Activated naive CD8-positive, alpha-beta T cell treated with anti-CD3 and anti-CD28 coated beads, Interleukin-2, amount 50 U/mL, for 24 hours (primary cell): ENCODE measurements at places on chromosomes 5 and 9.

GRCh38 chr5:43039471-43040286 lies 440 bp downstream of the ANXA2R start:
- peak; percentile 69 for DNase-seq

GRCh38 chr5:85538362-85538761 lies 1079.4 kb upstream of the COX7C start:
- DNase-seq: no peak

DNA sequence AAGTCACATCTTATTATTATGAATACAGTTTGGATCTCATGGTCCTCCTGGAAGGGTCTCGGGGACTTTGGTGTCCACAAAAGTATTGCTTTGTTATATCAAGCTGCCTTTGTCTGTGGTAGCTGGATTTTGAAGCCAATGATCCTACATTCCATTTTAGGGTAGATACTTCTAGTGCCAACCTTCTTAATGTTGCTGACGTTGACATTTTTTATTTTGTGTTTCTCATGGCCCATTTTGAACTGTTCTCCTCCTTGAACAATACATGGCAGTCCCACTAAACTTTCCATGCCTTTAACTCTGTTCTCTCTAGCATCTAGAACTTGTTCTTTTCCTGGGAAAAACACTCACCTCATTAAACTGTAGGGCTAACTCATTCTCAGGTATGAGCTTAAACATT lies 425.8 kb downstream of the KCTD16 start:
- no peak for DNase-seq

- no peak for DNase-seq
These were observed 930.3 kb upstream of the C9orf72 start for GRCh38 chr9:28503573-28503972.

DNA sequence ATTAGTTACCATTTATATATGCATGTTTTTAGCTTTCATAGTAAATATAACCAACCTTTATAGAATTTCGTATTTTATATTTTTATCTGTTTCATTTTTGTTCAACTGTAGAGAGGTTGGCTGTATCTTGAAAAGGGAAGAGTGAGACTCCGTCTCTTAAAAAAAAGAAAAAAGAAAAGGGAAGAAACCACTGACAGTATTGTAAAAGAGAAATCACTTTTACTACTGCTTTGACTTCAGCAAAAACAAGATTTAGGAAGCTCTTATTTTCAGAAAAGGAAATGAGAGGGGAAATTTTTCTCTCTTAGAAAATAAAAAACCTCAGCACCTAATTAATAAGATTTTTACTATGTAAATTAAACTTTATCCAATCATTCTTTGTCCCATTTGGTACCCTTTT lies 14.4 kb downstream of the POLK start:
- no peak for DNase-seq

DNA sequence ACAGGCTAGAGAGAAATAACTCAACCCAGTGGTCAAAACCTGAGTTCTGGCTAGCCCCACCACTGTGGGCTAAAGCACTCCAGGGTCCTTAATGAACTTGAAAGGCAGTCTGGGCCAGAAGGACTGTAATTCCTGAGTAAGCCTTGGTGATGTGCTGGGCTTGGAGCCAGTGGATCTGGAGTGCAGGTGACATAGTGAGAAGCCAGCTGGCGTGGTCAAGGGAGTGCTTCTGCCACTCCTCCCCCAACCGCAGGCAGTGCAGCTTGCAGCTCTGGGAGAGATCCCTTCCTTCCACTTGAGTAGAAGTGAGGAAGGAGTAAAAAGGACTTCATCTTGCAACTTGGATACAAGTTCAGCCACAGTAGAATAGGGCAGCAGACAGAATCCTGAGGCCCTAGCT lies 424.0 kb downstream of the CDH18 start:
- DNase-seq: no peak

GRCh38 chr9:36934478-36935065 lies 99.5 kb downstream of the PAX5 start:
- no peak for DNase-seq

DNA sequence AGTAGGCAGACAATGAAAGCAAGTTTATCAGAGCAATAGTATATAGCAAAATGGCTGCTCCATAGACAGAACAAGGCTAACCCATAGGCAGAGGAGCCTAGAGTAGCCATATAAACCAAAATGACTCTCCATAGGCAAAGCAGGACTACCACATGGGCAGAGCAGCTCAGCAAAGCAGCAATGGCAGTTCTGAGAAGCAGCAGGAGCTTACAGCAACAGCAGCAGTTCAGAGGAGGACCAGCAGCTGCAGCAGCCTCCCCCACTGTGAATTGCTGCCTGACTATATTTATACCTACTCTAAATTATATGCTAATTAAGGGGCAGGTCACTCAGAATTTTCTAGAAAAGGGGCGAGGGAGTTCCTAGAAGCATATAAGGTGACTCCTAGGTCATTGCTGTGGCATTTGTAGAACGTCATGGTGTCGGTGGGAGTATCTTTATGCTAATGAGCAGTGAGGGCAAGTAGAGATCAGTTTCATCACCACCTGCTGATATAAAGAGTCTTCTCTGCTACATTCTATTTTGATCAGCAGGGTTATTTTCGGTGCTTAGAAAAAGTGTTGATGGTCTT lies 1115.5 kb downstream of the DTWD2 start:
- no peak for DNase-seq

- no peak for DNase-seq
These were observed 831 bp downstream of the RMRP start for GRCh38 chr9:35656831-35657545.

DNA sequence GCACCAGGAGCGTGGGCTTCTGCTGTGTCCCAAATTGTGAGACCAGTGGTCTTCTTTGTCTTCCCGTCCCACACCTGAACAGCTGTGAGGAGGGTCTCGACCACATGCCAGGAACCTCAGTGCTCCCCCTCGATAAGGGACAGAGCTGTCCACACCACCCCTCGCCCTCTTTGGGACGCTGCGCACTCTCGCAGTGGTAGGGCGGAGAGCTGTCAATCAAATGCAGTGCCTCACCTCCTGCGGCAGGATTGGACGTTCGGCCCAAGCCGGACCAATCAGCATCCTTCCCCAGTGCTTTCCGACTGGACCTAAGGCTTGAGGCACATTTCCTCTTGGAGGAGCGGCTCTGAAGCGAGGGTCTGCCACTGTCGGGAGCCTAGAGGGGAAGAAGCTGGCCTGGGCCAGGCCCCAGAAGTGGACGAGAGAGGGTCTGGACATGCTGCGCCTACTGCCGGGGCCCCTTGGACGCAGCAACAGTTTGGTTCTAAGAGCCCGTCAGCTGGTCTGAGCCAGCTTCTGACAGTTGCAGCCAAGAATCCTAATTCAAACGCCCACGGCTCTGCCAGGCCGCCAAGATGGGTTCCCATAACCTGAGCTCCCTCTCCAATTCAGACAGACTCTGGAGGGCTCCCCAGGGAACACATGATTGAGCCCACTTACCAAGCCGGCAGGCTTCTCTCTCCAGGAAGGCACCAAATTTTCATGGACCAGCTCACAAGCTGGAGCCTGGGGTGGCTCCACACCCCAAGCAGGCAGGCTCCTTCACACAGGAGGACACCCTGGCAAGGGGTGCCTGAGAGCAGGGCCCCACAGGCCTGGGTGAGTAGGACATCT lies 28.1 kb upstream of the ADAMTS2 start:
- no peak for DNase-seq

DNA sequence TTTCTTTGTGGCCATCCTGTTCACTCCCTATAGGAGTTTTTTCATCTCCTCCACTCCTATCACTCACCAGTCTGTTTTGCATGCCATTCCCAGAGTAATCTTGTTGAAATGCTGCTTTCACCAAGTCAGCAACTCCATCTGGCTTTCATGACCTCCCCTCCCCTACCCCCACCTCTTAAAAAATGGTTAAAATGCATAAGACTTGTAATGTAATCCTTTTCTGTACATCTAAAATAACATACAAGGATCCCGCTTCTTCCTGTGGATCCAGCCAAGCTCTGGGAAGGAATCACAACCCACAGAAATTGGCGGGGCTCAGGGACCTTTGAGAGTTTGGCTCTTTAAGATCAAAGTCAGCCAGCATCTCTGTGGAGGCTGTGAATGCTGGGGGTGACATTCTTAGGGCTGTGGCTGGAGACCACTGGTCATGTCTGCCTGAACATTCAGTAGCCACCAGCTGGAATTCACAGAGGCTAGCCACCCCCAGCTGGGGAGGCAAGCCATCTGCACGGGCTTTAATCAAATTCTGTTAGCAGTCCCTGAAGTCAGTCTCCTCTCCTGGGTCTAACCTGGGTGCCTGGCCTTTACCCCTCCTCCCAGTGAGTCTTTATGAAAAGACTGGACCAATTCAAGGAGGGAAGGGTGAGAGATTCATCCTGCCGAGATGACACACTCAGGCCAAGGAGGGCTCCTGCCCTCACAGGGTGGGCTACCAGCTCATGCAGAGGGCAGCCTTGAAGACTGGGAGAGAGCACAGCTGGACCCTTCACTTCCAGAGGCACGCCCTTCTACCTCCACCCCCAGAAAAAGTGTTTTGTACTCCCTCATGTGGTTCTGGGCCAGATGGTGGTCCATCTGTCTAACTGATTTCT lies 132.9 kb downstream of the LIFR start:
- no peak for DNase-seq
